ENCODE measurements at places on chromosomes 2 and 18. TPM values are rescaled to one million over a fixed set of nuclear protein-coding genes. Genes with fewer than 3 reads are reported as not detected.

TMEM200C gene
- total RNA-seq, result under 0.01 TPM

NYAP2 gene
- total RNA-seq, result not detected

RAPGEF4 gene
- total RNA-seq, result 6.2 TPM

TSN gene
- 48.8 TPM for total RNA-seq

ANTXR1 gene
- 18.4 TPM for total RNA-seq

GRP gene
- total RNA-seq, result not detected

RAX gene
- not detected for total RNA-seq

TDRD15 gene
- under 0.01 TPM for total RNA-seq

DLX2 gene
- not detected for total RNA-seq

ALLC gene
- not detected for total RNA-seq

ABCG5 gene
- total RNA-seq, result not detected

All from endothelial cell of coronary artery (primary cell).